NAMALWA (cell line): ENCODE measurements at places on chromosomes 2 and 18.

GRCh38 chr2:10300997-10301940 is 1.4 kb upstream of the HPCAL1 start:
- no peak for DNase-seq

DNA sequence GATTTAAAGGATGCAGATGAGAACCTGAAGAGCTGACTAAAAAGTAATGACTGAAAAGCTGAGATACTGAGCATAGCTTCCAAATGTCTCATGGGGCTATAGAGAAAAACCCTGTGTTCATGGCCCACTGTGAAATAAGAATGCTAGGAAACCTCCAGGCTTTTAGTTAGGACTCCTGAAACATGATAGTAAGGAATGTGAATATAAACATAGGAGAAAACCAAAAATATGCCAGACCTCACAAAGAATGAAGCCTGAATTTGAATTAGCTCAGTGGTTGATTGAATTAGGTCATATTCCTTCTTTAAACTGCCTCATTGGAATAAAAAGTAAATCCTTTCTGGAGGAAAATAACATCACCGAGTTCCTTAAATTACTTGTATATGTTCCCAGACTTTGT is 194.5 kb upstream of the NXPH2 start:
- DNase-seq: no peak

DNA sequence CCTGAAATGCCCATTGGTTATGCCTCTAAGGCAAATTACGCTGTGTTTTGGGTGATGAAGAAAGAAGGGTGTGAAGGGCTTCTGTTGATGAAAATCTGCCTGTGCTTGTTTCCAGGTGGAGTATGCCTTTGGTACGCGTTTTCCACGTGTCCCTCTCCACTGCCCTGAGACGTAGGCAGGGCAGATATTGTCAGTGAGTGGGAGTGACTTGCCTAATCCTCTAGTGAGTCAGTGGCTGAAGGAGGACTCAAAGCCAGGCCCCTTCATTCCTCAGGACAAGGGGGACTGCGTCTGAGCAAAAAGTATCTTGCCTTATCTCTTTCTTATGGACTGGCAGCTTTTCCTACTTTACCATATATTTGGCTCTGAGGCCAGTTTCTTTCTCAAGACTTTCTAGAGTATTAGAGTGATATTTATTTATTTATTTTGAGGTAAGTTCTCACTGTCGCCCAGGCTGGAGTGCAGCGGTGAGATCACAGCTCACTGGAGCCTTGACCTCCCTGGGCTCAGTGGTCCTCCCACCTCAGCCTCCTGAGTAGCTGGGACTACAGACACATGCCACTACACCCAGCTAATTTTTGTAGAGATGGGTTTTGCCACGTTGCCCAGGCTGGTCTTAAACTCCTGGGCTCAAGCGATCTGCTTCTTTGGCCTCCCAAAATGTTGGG is 10.2 kb downstream of the RALB start:
- DNase-seq: no peak

DNA sequence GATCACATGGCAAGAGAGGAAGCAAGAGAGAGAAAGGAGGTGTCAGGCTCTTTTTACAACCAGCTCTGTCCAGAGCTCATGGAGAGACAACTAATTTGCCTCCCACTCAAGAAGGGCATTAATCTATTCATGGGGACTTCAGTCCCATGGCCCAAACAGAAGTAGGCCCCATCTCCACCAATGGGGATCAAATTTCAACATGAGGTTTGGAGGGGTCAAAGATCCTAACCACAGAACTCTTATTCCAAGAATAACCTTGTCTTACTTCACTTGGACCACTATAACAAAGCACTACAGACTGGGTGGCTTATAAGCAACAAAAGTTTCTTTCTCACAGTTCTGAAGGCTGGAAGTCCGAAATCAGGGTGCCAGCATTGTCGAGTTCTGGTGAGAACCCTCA is 31.8 kb downstream of the GRB14 start:
- no peak for DNase-seq

DNA sequence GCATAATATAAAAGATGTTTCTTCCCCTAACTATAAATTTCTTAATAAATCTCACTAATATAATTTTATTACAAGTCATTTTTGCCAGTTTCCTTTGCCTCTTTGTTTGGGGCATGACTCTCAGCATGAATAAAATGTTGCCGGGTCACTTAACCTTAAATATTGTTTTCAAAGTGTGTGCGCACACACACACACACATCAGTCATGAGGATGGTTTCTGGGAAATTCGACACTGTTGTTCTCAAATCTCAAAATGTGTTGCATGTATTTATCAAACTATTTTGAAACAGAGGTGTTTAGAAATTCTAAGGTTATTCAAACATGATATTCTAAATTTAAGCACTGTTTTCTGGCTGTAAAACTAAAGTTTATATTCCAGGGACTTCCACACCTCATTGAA is 31.5 kb downstream of the FAP start:
- no peak for DNase-seq

DNA sequence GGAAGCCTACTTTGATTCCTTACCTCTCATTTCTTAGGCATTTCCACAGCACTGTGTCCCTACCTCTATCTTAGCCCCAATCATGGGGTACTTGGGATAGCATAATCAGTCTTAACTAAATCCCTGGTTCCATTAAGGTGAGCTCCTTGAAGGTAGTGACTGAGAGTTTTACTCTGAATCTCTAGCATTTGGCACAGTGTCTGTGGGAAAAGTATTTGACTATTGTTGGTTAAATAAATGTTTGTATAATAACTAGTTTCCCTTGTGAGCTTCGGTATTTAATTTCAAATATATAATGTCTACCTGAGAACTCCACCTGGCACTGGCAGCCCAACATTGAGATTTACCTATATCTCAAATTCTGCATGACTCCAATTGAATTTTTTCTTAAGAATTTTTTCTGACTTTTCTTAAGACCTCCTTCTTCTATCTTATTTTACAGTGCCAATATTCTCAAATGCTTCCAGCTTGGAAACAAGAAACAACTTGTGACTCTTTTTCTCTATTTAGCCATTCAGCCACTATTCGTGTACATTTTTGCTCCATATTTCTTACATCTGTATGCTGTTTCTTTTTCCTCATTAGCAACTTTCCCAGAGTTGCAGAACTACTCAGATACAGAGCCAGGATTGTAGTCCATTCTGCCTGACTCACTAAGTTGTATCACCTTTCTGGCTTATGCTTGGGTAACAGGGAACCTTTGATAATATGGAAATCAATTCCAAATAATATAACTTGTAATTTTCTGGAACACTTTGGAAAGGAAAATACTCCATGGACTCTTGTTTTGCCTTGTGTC is 214.0 kb upstream of the NT5C1B start:
- DNase-seq: no peak

- no peak for DNase-seq
Observed at GRCh38 chr18:57441071-57441794, 6.1 kb downstream of the ONECUT2 start.
